ENCODE measurements at places on chromosomes 7 and 10. TPM values are rescaled to one million over a fixed set of nuclear protein-coding genes. Genes with fewer than 3 reads are reported as not detected.

DNA sequence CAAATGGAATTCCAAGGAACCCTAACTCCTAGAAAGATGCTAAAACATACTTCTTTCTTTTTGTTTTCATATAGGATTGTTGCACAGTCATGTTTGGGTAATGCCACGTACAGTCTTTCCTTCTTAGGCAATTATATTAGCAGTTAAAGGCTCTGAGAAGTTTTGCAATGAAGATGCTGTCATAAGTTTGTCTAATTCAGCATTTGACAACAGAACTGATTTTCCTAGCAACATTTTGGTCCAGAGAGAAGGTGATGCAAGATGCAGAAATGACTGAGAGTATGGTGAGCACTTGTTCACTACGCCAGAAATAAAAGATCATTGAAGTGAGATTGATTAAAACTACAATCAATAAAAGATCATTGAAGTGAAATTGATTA, 184.0 kb upstream of the PLXNA4 start:
- DNase-seq, result no peak

GRCh38 chr10:31757386-31757791, 171.2 kb downstream of the ARHGAP12 start:
- no peak for DNase-seq

DNA sequence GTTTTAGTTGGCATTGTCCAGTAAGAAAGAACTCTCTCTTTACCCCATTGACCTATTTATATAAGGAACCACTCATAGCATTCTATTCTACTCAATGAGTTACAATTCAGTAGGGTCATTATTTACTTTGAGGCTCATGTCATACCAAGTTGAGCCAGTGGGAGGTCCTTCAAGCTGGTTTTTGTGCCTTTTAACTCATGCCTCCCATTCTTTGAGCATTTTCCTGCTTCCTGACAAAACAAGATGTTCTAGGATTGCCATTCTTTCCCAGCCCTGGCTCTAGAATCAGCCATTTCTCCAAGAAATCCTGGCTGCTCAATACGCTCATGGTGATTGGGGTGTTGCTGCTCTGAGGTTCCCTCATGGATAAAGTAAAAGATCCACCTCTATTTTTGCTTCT, 250.1 kb downstream of the ABCA13 start:
- DNase-seq, result no peak

- DNase-seq, result no peak
Measured at GRCh38 chr7:122136639-122137245, 7.3 kb downstream of the AASS start.

- DNase-seq, result no peak
Measured at GRCh38 chr7:66847879-66848790, 72.9 kb upstream of the TMEM248 start.

GRCh38 chr10:124500757-124501156, 39.1 kb downstream of the LHPP start:
- no peak for DNase-seq

- peak; percentile 66 for DNase-seq
Measured at GRCh38 chr10:78361031-78361430, 327.4 kb downstream of the RPS24 start.

GRCh38 chr7:2273866-2274265, 31.8 kb downstream of the NUDT1 start:
- no peak for DNase-seq

DNA sequence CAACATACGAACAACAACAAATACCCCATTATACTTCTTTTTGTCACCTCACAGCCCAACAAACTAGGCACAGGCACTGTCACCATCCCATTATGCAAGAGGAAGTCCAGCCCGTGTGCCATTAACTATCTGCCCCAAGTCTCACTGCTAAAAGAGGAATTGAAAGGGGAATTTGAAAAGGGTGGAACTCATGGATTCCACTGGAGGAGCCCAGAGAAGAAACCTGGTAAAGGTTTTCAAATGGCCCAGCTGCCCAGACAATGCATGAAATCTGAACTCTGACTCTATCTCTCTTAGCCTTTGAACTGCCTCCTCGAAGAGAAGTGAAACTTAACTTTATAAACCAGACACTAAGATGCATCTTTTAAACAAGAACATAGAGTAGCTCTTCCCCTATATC, 130.0 kb downstream of the PLXNA4 start:
- no peak for DNase-seq

DNA sequence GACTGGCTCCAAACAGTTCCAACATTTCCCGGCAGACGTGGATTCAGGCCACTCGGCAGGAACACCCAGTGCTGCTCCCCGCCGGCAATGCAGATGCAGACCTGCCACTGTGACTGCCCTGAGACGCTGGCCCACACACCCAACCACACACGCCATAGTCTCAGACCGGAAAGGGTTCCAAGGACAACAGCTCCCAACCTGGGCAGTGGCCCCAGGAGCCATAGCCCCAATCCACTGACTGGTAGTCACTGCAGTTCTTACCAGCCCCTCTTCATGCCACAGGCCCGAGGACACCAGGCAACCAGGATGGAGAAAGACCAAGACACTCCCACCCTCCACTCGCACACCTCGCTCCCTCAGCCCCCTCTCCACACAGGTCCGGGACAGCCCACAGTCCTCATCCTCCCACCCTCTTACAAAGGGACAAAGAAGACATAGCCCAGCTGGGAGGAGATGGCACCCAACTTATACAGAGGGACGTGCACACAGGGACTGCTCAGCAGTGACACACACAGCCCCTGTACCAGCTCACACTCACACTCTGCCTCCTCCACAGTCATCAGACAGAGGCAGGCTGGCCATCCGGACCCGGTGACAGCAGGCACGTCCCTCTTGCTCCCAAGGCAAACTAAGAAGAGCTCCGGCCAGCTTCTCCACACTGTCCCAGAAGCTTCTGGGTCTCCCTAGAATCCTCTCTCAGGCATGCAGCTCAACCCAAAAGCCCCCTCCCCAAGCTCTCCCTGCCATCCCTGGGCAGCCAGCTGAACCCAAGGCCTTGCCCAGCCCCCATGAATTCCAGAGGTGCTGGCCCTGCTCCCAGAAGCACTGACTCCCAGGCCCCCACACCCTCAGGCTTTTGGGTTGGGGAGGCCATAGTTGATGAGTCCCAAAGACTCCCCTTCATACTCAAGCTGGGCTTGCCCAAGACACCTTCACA, 24.8 kb downstream of the KCNH2 start:
- DNase-seq, result peak; percentile 34

DNA sequence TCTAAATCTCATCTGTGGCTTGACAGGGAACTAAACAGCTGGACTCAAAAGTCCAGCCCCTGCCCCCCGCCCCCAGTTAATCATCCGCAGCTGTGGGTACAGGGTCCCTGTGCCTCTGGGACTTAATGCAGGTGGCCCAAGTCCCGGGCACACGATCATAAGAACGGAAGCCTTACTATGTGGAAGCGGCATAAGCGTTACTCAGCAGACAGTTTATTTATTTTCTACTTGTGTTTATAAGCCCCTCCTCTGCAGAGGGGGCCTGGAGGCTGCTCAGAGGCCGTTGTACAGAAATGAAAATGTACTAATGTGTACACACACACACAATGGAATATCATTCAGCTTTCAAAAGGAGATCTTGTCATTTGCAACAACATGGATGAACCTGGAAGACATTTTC, 158.0 kb upstream of the TNS3 start:
- no peak for DNase-seq

DNA sequence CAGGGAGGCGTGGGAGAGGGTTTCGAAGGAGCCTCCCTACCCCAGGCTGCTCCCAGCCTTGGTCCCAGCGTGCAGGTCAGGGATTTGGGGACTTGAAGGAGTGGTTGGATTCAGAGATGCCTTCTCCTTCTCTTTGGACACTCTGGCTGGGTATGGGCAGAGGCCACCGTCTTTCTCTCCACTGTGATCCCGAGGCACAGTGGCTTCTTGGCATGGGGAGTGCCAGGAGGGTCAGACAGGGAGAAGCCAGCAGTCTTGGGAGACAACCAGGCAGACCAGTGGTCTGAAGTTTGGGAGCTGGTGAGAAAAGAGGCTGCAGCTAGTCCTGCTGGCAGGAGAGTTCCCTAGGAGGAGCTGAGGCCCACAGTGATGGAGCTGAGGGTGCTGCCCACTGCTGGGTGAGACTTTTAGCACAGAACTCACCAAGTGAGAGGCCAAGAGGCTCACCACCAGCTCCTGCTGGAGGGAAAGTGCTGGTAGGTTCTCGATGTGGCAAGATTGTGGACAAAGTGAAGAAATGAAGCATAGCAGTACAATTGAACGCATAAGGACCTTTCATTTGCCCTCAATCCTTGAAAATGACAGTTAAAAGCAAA, 35.2 kb upstream of the WDFY4 start:
- DNase-seq, result no peak

GRCh38 chr7:676246-676971, 50.1 kb upstream of the DNAAF5 start:
- DNase-seq, result peak; percentile 47

Gene MUC3A
- total RNA-seq, result 0.45 TPM

Gene AGR2
- not detected for total RNA-seq

Gene COL13A1
- 13.6 TPM for total RNA-seq

Gene ELN
- total RNA-seq, result 836 TPM

Gene MPP7
- total RNA-seq, result 95.3 TPM

Measured in aorta (tissue), 5 donors.